ENCODE measurements at places on chromosomes 11 and 22.

DNA sequence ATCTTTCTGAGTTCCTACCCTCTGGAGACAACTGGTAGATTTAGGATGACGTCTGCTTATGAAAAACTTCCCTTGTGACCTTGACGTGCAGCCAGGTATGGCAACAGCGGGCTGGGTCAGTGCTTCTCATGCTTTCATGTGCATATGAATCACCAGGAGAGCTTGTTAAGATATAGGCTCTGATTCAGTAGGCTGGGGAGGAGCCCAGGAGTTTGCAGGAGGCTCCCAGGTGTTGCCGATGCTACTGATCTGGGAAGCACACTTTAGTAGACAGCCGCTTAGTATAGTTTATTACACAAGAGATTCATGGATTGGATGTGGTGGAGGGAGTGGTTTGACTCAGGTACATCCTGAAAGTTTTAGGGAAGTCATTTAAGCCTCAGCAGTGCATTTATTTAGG, 23.8 kb downstream of the DIXDC1 start:
- DNase-seq, result no peak

DNA sequence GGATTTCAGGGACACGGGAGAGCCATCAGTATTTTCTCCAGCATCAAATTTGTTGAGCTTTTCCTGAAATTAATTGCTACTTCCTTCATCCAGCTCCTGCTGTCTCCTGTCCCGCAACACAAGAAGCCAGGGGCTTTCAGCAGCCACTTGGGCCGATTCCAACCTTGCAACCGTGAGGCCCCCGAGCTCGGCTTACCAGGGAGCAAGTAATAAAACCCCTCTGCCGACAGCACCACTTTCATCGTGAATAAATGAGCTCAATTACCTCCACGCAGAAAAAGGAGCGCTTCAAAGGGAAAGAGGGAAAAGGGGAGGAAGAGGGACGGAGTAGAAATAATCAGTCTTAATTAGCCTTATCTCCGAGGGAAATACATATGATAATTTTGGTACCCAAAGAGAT, 76.6 kb downstream of the CELSR1 start:
- no peak for DNase-seq

DNA sequence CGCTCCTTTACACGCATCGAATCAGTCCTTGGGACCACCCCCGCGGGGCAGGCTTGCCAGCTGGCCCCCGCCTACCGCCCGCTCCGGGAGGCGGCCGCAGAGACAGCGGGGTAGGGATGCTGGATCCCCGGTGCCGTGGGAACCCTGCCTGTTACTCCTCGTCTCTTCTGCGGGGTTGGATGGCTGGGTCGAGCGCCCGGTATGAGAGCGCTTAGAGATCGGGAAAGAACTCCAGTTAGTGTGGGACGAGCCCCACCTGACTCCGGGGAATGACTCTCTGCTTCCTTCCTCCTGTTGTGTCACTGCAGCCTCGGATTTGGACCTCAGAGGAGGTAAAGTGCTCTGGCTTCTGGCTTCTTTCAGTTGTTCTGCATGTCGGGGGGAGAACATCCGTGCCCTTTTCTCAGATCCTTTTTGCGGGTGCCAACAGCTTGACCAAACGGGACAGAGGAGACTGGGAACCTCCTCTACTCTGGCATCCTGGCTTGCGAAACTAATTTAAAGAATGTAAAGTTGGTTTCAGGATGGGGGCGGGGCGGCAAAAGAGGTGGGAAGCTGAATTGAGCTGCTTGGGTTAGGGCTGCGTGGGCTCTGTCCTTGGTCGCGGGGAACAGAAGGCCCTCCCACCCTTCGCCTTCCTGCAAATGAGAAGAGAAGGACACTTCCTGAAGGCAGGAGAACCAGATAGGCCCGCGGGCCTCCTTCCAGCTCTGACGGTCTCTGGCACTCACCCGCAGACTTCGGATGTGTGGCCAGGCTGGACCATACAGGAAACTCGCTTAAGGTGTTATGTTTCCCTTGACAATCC, 938 bp downstream of the LAYN start:
- DNase-seq, result no peak

DNA sequence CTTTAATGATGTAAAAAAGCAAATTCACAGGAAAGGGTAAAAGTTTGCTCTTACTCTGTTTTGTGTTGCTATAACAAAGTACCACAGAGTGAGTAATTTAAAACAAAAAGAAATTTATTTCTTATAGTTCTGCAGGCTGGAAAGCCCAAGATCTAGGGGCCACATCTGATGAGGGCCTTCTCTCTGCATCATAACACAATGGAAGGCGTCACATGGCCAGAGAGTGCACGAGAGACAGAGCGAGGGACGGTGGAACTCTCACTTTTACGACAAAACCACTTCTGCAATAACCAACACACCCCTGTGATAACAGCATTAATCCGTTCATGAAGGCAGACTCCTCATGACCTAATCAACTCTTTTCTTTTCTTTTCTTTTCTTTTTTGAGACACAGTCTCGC, 31.1 kb downstream of the CD6 start:
- no peak for DNase-seq

GRCh38 chr11:34823639-34824038, 92.5 kb downstream of the APIP start:
- DNase-seq, result no peak

GRCh38 chr11:27416568-27417176, 53.7 kb upstream of the CCDC34 start:
- no peak for DNase-seq

DNA sequence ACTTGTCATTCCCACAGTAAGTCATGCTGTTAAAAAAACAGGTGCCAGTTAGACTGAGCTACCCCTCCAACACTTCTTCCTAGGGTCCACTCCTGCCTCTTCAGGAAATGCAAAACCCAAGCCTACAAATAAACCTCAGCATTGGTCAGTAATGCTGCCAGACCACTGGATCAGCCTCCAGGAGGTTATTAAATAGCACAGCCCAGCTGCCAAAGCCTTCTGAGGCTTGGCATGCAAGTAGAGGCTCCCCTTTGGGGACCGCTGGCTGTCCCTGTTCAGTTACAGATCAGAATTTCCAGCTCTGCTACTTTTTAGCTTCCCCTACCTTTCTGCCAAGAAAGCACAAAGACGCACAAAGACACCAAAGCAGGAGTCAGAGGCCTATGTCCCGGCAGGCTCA, 33.3 kb downstream of the ABTB2 start:
- DNase-seq, result no peak

DNA sequence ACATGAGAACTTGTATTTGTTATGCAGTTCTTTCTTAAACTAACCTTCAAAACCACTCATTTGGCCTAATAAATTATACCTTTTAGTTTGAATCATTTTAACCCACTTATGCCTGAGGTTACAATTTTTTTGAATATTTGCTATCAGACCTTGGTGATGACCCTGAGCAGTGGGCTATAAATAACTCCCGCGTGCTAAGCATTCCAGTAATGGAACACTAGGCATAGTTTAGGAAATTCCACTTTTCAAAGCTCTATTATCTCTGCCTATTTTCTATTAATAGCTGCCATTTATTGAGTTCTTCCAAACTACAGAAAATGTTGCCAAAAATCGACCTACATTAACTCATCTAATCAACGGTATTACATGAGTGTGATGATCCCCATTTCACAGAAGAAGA, 993.4 kb upstream of the FAT3 start:
- DNase-seq, result no peak

DNA sequence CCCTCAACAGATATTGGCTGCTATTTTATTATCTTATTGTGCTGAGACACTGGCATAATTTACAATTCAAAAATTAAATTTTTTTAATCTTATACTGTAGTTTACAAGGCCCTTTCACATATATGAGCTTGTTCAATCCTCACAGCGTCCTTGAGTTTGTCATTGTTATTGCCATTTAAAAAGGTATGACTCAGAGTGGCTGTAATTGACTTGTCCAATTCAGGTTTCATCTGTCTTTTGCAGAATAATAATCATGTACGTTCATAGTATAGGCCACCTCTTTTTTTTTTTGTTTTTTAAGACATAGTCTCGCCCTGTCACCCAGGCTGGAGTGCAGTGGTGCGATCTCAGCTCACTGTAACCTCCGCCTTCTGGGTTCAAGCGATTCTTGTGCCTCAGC, 11.5 kb downstream of the PTPRJ start:
- no peak for DNase-seq

GRCh38 chr11:3215346-3216026, 3.1 kb downstream of the MRGPRG start:
- no peak for DNase-seq

GRCh38 chr11:118902336-118903203, 18.9 kb downstream of the CXCR5 start:
- no peak for DNase-seq

GRCh38 chr11:3609416-3610265, 32.2 kb downstream of the ART5 start:
- DNase-seq, result no peak

GRCh38 chr22:46287873-46288751, 8.6 kb upstream of the GTSE1 start:
- no peak for DNase-seq

DNA sequence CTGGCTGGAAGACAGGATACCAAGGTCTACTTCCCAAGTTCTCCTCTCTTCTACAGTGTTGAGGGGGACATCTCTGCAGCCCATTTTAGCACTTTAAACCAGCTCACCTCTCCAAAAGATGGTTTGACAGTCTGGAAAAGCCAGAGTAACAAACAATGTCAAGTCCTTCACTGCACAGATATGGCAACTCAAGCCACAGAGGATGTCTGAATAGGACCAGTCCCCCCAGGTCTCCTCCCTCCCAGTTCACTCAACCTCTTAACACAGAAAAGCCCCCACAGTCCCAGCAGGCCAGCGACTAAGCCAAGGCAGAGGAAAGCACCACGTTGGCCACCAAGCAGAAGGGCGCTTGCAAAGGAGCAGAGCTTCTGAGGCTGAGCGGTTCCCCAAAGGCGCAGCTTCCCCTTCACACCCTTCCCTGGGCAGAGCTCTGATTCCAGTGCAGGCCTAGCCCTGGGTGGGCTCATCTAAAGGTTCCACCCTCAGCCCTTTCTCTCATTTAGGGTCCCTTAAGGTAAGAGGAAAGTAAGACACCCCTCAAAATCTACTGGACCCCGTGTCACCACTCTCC, 62.7 kb downstream of the PAK1 start:
- peak; percentile 2 for DNase-seq

DNA sequence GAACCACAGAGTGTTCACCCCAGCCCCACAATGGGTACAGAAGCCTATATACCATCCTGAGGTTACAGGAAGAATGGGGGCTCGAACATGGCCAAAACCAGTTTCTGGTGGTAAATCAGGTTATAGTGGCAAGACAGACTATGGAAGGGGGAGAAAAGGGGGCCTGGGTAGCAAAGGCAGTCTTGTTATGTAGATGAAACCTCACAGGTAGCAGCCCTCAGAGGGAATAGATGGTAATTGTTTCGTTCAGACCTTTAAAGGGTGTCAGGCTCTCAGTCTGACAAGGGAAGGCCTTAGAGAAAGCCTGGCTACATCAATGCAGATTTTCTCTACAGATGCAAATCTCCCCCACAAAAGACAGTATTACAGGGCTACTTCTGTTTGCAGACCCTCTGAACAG, 3.4 kb downstream of the CAPN1 start:
- no peak for DNase-seq

DNA sequence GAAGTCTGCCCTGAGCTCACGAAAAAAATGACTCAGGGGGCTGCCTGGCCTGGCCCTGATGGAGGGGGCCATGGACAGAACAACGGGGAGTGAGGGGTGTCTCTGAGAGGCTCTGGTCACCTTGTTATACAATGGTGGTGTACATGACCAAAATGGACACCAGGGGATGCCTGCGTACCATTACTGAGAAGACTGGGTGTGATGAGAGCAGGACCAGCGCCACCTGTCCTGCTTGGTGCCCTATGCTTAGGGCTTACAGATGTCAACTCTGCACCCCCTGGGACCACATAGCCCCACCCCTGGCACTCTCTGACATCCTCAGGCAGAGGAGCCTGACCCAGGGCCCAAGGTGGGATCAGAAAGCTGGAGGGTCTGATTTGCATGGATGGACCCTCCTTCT, 104.8 kb downstream of the ZNF280B start:
- DNase-seq, result no peak

DNA sequence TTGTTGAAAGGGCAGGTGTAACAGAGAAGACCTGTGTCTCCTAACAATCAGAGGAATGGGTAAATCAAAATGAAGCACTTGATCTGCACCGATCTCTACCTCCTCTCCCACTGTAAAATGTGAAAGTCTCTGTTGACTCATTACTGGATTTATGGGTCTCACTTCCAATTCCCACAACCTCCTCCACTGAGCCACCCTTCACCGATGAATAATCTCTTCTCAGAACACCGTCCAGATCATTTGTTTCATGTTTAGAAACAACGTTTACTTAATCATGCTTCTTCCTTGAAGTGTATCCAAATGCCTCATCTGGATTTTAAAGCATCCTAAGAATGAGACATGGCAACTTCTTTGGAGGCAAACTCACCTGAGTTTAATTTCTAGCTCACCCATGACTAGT, 643.6 kb downstream of the ETS1 start:
- no peak for DNase-seq

GRCh38 chr22:38257181-38257580, 15.6 kb downstream of the TMEM184B start:
- no peak for DNase-seq

- no peak for DNase-seq
Measured at GRCh38 chr11:105553025-105553424, 56.8 kb upstream of the GRIA4 start.

DNA sequence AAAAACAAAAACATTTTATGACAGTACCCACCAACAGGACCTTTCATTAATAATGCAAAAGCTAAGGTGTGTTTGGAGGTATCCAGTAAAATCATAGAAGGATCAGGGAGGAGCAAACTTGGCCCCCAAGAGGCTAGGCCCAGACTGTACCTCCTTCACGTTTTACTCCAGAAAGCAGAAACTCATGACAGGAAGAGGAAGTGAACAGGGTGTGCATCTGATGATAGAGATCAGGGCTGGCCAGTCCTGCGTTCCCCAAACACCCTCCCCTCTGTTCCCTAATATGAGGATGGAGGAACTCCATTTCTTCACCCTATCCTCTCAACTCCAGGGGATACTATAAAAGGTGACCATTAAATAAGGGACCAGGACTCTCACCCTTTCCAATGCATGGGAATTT, 10.2 kb upstream of the MS4A12 start:
- DNase-seq, result no peak

DNA sequence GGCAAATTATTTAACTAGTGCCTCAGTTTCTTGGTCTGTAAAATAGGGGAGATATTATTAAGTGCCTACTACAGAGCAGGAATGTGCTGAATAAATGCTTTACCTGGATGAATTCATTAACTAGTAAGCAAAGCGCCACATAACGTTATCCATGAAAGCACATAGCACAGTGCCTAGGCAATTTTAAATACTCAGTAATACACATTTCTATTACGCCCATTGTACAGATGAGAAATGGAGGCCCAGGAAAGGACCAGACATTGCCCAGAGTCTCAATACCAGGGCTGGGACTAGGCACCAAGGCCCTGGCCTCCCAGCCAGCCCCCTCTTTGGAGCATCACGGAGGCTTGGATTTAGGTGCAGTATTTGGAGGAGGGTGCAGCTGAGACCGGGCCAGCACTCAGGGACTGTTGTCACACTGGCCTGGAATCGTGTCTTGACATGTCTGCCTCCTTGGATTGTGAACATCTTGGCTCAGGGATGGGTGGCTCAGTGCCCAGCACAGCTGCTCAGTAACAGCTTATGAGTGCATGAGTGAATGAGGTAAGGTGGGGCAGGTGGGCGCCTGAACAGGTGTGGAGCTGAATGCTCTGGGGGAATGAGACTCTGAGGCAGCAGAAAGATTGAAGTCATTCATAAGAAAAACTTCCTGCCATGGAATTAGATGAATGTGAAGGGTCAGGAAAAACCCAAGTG, 42.1 kb upstream of the TPBGL start:
- no peak for DNase-seq

- no peak for DNase-seq
Measured at GRCh38 chr22:36839356-36840073, 21.3 kb upstream of the NCF4 start.
